ENCODE measurements at places on chromosomes 5 and 9.

DNA sequence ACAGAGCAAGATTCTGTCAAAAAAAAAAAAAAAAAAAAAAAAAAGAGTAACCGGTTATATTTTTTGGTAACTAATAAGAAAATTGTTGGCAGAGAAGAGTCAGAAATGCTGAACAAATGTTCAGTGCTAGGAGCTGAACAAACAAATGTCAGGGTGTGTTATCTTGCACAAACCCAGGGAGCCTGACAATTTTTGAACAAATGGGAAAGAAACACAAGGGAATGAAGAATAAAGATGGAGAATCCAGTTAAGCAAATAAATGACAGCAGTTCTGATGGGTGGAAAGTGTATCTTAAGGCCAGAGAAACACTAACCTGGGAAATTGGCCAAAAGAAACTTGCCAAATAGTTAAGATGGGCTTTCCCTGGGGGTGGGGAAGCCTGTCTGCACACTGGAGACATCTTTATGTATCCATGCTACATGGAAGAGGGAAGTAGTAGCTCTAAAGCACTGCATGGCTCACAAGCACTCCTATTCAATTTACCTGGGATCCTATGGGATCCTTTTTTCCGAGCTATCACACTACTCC is 23.7 kb downstream of the KLHL3 start:
- no peak for DNase-seq

DNA sequence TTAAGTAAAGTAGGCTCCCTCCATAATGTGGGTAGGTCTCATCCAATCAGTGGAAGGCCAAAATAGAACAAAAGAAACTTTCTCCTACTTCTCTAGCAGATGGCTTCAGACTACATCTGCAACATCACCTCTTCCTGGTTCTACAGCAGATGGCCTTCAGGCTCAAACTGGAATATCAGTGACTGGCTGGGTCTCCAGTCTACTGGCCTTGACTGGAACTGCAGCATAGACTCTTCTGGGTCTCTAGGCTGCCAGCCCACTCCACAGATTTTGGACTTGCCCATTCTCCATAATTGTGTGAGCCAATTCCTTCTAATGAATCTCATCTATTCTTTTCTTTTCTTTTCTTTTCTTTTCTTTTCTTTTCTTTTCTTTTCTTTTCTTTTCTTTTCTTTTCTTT is 64.8 kb downstream of the ACER2 start:
- no peak for DNase-seq

DNA sequence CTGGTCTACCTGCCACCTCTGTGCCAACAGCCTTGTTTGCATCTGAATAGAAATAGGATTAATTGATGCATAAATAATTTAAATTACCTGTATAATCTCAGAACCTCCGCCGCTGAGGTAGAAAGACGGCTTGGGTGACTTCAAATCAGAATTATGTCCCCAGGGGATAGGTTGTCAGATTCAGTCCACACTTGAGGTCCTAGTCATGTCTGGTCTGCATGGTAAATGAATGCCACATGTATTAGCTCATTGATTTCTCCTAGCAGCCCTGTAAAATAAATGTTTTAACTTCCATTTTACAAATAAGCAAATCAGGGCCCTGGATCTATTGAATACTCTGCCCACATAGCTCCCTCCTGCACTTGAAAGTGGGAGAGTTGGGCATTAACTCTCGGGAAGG is 368.0 kb upstream of the WWC1 start:
- no peak for DNase-seq

DNA sequence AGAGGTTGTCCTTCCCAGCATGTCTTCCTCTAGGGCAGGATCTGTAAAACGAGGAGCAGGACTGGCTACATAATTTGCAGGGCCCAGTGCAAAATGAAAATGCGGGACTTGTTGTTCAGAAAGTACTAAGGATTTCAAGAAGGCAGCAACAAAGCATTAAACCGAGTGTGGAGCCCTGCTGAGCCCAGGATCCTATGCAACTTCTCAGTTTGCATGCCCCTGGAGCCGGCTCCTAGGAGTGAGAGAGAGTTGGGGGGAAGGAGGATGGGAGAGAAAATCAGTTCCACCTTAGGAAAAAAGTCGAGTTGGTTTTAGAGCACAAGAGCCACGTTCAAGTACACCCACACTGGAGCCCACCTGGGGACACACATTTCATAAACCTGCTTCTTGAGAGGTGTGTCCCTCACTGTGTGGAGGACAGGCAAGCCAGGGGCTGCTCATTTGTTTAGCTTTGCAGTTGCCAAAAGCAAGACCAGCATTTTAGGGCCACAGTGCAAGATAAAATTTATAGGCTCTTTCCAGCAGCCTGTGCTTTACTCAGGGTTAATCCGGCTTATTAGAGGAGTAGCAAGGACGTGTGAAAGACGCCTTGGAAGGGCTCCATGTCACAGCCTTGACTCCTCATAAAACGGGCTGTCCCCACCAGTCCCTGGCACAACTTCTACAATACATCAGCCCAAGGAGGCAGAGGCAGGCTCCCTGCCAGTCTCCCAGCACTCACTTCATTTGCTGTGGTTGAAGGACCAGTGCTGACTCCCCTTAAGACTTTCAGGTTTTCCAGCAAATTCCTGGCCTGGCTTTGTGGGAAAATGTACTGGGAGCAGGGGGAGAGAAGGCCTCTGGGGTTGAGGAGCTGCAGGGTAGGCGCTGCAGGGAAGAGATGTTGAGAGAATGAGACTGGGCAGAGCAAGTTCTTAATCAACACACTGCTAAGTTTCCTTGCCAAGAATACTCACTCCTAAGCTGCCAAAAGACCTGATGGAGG is 159.7 kb upstream of the SEMA6A start:
- no peak for DNase-seq

GRCh38 chr5:153969563-153969895 is 69.2 kb downstream of the FAM114A2 start:
- DNase-seq, result no peak

GRCh38 chr5:163489745-163490075 is 15.7 kb upstream of the MAT2B start:
- DNase-seq, result no peak

DNA sequence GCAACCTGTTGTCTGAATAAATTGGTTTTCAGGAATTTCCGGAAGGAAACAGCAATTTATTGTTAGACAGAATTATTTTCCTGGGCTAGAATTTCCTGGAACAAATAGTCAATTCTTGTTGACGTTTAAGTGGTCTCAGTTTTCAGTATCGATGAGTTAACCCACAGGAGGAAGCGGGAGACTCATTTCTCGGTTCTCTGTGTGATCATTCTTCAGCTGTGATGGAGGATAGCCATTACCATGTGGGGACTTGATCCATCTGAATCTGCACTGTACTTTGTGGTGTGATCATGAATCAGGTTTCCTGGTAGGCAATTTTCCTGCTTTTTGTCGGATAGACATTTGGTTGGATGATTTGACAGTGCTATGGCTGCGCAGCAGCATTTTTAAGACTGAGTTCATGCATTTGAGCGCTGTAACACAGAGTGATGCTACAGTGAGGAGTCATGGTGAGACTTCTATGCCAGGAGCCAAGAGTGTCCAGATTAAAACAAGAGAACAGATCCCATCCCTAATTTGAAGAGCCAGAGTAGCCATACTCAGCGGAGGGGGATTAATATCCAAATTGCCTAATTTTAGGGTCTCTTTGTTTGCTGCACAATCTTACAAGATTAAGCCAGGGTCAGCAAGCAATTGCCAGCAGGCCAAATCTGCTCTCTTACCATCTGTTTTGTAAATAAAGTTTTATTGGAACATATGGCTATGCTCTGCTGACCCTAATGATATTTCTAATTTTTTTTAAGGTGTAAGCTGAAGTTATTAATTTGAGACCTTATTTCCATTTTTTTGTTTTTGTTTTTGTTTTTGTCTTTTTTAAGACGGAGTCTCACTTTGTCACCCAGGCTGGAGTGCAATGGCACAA is 355.9 kb downstream of the RAB3C start:
- no peak for DNase-seq

DNA sequence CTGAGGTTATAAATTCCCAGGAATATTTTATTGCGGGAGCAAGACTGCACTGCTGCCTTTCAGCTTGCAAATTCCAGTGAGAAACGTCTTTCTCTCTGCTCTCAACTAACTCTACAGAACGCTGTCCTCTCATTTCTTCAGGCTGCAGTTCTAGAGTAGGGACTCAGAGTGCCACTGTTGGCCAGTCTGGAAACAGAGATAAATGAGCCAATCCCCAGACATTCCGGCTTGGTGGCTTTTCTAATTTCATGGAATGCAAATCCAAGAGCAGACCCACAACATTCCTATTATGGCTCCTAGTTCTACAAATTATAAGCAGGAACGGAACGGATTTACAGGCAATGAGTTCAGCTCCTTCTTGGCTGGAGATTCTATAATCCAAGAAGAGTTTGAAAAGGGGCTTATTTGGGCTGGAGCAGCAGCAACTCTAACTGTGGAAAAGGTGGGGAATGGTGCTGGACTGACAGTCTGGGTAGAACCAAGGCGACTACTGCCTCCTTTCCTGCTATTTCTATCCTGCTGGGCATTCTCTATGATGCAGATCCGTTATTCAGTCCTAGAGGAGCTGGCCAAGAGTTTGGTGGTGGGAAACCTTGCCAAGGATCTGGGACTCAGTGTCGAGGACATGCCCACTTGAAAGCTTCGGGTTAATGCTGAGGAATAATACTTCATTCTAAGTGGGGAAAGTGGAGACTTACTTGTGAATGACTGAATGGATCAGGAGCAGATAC is 9.3 kb downstream of the PCDHGA12 start:
- no peak for DNase-seq

- DNase-seq, result no peak
Observed at GRCh38 chr5:159907689-159908590, 8.3 kb upstream of the ADRA1B start.

GRCh38 chr5:84403773-84404172 is 19.1 kb upstream of the EDIL3 start:
- DNase-seq, result no peak

GRCh38 chr9:136544964-136545691 is 720 bp downstream of the NOTCH1 start:
- peak; percentile 79 for DNase-seq

DNA sequence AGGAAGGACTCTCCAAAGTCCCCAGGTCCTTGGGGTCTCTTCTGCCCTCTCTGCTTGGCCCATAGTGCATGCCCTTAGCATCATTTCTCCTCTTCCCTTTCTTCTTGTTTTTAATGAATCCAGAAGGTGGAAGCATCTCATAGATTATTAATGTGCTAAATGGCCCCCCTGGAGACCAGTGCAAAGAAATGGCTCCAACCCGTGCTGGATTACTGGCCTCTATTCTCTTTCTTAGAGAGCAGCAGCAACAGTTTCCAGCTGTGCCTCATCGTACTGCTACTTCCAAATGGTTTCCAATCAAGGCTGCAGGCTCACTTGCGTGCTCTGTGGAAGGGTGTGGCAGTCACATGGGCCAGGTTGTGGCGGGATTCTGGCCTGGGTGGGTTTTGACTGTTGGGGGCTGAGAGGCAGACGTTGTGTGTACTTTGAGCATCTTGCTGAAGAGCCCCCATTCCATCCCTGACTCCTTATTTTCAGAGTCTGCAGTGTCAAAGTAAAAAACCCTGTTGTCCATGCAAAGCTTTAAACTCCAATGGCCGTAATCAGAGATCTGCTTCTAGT is 139.7 kb downstream of the GABBR2 start:
- no peak for DNase-seq

GRCh38 chr5:132271251-132272246 is 14.1 kb downstream of the PDLIM4 start:
- no peak for DNase-seq

DNA sequence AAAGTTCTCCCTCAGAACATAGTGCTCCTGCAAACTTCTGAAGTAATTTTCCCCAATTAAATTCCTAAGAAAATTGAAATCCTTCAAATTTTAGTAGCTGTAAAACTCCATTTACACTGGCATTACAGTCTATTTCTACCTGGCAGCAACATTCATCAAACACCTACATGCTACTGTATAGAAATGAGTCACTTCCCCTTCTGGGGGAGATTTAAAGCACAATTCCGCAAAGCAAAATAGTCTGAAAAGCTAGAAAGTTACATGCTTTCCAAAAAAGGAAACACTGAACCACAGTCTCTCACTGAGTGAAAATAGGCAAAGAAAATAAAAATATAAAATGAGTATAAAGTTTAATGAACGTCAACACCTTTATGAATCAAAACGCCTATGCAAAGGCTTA is 43.3 kb downstream of the MCTP1 start:
- DNase-seq, result no peak

DNA sequence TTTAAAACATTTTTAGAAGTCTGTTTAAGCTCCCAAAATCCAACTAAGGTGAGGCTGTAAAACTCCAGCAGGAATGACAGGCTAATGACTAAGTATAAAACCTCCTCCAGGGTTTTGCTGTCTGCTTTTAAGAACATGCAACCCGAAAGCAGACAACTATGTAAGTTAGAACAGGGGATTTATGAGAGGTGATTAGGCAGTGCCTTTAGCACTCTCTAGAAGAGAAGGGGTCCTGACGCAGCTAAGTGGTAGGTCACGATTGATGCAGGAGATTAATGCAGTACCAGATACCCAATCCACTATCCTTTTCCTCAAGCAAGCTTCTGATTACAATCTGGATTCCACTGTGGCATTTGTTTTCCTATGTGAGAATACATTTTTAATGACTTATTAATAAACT is 25.9 kb downstream of the HOMER1 start:
- DNase-seq, result no peak

DNA sequence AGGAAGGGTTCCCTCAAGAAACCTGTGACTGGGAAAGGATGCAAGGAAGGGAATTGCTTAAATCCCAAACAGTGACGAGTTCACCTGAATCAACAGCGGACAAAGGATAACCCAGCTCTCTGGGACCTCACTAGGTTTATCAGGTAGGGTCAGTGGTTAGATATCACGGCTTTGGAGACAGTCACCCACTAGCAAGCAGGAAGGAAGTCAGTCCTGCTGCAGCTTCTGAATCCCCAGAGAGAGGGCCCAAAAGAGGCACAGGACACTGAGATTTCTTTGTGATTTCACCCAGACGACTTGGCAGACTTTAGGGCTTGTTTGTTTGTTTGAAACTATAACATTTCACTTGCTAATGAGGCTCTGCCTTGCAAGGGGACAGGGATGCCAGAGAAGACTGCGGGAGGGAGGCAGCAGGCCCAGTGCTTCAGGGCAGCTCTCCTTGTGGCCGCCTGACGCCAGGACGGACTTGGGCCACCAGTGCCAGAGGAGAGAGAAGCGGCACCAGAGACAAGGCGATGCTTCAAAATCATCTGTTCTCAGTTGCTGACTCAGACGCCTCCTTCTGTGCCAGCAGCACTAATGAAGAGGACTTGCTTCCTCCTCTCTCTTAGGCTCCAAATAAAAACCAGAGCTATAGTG is 275.6 kb upstream of the SLC30A5 start:
- no peak for DNase-seq

- no peak for DNase-seq
Observed at GRCh38 chr9:92186631-92187030, 71.4 kb upstream of the SPTLC1 start.

GRCh38 chr5:26940994-26941393 is 97.4 kb downstream of the CDH9 start:
- no peak for DNase-seq
